ENCODE measurements at places on chromosomes 11 and 22.

GRCh38 chr11:103789952-103790351 lies 246.5 kb upstream of the DDI1 start:
- DNase-seq, result no peak

GRCh38 chr11:267491-267994 lies 10.7 kb upstream of the NLRP6 start:
- DNase-seq, result no peak

GRCh38 chr11:33533386-33534052 lies 167.1 kb downstream of the C11orf91 start:
- no peak for DNase-seq

GRCh38 chr11:68954836-68955606 lies 25.8 kb downstream of the MRGPRD start:
- DNase-seq, result no peak

- DNase-seq, result no peak
Observed at GRCh38 chr11:69721106-69721505, 17.3 kb upstream of the FGF19 start.

GRCh38 chr11:45599161-45599943 lies 66.1 kb downstream of the CHST1 start:
- no peak for DNase-seq

Measured in coronary artery (tissue), 2 donors.